ENCODE measurements at places on chromosomes 12 and 14.

- DNase-seq, result no peak
Observed at GRCh38 chr12:43177276-43177675, 374.7 kb downstream of the ADAMTS20 start.

GRCh38 chr14:51335531-51335930, 95.5 kb downstream of the TMX1 start:
- DNase-seq, result no peak

- no peak for DNase-seq
Observed at GRCh38 chr12:29612912-29613311, 115.4 kb upstream of the OVCH1 start.

GRCh38 chr12:26658991-26659390, 174.0 kb downstream of the ITPR2 start:
- no peak for DNase-seq

- DNase-seq, result no peak
Observed at GRCh38 chr12:113782873-113783272, 183.3 kb downstream of the RBM19 start.

GRCh38 chr12:22935501-22935900, 310.5 kb downstream of the ETNK1 start:
- peak; percentile 13 for DNase-seq

GRCh38 chr12:96335270-96335669, 65.0 kb downstream of the CDK17 start:
- no peak for DNase-seq

DNA sequence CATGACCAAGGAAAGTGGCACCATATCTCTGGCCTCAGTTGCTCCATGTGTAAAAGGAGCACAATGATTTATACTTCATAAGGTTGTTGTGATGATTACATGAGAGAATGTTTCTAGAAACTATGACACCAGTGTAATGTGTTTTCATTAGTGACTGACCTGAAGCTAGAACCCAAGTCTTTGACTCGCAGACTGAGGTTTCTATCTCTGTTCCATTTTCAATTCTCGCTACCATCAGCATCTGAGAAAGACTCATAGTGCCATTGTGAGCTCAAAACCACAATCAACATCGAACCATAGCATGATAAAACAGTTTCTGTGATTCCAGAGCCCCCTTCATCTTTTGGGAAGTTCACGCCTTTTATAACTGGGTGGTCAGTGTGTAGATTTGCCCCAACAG, 53.8 kb downstream of the STAB2 start:
- DNase-seq, result no peak

DNA sequence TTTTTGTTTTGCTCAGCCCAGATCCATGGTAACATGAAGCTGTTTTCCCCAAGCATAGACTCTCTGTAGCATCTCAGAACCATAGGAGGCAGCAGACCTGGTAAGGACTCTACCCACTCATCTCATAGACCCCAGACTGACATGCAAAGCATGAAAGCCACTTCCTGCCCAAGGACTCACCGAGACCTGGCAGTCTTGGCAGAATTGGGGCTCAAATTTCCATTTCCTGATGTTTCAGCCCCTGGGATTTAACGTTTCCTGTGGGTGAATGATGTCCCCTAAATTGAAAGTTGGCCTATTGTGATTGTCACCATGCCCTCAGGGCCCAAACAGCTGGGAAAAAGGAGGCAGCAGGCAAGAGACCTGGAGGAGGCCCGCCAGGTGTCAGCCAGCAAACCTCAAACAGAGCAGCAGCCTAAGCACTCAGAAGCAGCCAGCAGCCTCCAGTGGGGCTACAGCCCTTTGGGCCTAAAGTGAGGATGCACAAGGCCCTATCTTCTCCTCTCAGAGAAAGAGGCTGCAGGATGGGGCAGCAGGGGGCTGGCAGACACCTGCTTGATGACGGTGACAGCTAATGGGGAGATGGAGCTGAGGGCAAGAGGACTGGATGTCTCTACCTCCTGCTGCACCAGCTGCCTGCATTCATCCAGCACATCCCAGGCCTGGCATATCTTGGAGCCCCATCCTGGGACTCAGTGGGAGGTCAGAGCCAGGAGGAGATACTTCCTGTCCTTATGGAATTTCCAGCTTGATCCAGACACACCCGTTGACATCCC, 8.5 kb downstream of the KRT85 start:
- no peak for DNase-seq

DNA sequence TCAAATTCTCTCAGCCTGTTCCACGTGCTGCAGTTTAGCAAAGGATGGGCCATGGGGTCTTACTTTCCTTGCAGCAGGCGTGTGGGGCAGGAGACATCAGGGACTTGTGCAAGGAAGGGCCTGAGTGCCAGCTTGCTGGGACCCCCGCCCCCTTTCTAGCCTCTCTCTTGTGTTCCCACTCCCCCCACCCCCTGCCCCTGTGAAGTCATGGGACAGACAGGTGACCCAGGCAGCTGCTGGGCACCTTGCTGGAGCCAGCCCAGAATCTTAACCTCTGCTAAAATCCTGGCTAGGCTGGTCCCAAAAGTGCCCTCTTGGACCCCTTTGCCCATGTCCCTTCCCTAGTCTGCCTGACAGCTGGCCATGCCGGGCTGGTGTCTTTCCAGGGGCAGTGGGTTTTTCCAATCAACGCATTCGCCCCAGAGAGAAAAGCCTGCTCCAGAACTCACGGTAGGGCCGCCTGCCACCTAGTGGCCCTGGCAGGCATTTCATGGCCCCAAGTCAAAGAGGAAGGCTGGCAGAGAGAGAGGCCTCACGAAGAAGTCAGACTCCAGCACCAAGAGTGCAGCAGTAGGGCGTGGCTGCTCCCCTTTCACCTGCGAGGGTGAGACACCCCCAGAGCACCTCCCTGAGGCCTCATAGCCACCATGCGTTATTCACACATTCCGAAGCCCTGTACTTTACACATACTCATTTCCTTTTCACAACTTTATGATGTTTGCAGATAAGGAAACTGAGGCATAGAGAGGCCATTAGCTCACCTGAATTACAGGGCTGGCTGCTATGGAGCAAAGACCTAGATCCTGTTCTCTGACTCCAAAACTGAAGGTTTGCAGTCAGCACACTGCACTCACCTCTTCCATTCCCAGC, 67.4 kb downstream of the LGMN start:
- DNase-seq, result no peak

DNA sequence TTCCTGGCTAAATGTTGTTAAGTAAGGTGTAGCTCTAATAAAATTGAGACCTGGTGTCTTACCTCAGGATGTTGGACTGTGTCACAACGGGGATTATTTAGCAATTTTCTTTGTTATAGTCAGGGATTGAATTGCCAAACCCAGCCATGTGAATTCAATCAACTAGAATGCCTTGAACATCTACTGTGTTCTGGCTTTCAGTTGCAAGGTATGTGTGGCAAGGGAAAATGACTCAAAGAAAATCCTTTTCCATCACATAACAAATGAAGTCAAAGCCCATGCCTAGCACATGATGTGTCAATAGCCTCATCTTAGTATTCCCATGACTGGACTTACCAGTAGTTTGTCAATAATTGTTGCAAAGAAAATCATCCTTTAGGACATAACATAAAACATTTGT, 519.8 kb upstream of the FLRT2 start:
- DNase-seq, result no peak

DNA sequence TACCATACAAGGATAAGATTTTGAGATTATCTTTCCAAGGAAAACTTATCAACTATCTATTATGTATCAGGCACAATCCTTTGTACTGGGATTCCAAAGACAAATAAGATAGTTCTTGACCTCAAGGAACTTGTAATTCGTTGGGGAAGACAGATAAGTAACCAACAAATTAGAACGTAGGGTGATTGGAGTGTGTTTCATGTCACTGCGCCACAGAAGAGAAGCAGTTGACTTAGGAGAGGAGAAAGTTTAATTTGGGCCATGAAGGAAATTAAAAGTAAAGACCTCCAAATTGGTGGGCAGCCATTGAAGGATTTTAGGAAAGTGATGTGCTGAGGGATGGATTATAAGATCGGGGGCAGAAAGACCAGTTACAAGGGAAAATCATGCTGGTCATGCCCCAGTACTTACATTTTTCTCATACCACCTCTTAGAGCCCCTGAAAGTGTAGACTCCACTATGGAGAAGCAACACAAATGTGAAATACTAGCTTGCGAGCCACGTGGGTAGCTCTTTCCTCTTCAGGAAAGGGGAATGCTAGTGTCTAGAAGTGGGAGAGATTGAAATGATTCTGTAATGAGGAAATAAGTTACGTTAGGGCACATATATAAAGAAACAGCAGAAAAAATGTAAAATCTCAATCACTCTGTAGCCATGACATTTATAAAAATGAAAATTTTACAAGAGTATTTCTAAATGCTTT, 148.7 kb downstream of the ETV6 start:
- DNase-seq, result no peak

DNA sequence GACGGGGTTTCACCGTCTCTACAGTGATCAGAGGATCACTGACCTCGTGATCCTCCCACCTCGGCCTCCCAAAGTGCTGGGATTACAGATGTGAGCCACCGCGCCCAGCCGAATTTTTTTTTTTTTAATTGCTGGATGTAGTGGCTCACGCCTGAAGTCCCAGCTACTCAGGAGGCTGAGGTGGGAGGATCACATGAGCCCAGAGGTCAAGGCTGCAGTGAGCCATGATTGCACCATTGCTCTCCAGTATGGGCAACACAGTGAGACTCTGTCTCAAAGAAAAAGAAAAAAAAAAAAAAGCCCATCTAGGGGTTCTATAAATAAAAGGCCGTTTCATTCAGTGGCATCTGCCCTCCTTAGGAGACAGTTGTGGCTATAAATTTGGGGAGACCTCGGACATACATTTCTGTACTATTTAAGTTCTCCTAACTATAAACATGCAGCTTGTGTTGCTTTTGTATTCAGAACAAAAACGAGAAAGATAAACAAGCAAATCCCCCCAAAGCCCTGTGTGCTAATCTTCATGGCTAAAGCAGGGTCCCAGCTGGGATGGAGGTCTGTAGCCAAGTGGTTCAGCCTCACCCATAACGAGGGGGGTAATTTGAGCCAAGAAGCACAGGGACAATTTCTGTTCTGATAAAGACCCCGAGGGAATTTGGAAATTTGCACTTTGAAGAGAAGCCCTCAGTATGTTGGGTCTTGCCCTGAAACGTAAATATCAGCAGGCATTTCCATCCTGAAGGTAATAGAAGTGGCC, 35.0 kb upstream of the BCL7A start:
- DNase-seq, result no peak

- DNase-seq, result peak; percentile 44
Observed at GRCh38 chr12:119989731-119990381, 820 bp downstream of the BICDL1 start.

DNA sequence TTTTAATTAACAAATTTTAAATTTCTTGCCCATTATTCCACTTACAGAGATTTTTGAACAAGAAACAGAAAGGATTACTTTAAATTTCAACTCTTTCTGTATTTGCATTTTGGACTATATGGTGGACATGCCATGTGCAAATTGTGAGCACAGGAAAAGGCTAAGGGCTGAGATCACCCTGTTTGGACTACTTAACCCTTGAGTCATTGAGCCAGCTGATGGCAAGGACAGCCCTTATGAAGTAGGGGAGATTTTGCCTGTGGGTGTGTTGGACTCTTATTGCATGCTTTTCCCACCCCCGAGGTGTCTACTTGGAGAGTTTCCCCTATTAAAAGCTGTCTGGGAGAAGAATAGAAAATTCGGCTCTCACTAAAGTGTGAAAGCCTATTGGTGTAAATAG, 17.2 kb downstream of the DERA start:
- DNase-seq, result no peak

Measured in GOT3 (cell line).